ENCODE measurements at places on chromosomes 12 and 14.
A peak's percentile ranks its signal among the peaks of the same experiment; 100 is the strongest.

DNA sequence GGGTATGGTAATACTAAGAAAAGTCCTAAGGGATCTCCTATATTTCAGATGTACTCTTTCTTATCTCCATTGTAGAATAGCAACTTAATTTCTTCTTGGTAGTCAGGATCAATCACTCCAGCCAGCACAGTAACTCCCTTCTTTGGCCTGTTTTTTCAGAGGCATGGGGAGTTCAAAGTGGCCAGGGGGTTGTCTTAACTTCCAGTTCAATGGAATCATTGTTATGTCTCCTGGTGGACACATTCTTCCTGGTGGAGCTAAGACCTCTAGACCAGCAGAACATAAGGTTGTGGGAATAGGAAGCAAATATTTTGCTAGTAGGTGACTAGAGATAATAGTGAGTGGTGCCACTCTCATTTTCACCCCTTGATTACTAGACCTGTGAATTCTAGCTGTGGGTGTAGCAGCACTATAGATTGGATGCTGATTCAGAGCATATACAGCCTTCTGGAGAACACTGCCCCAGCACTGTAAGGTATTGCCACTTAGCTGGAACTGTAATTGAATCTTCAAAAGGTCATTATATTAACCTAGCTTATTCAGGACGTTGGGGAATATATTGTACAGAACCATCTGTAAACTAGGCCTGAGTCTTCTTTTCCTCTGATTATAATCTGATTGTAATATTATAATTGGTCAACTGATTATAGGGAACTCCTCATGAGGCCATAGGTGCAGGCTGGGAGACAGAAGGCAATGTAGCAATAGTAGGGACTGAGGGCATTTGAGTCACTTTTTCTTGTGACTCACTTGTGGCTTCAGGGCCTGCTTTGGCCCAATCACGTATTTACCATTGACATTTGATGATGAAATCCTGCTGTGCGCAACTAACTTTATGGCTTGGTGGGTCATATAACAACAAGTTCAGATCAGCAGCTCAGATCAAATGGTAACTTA, 60.2 kb upstream of the ATP2B1 start:
- peak; percentile 58 for DNase-seq

DNA sequence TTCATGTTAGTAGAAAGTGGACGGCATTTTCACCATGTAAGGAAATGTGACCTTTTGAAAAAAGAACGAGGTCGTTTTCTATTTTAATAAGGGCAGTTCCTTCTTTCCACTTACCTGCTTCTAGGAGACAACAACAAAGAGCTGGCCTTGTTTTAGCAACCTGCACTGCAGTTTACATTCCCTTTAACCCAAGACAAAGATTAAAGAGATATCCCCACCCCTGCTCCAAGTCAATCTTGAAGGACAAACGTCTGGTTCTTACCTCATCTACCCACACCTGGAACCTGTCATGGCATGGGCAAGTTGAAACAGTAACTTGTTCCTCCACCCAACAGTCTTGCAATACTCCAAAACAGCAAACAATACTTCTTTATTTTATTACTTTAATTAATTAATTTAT, 32.7 kb downstream of the ZCCHC8 start:
- no peak for DNase-seq

- no peak for DNase-seq
Observed at GRCh38 chr14:74547331-74547927, 53.9 kb downstream of the ISCA2 start.

- DNase-seq: no peak
Observed at GRCh38 chr12:122878780-122879612, 16.9 kb downstream of the VPS37B start.
